A549 treated with RU486 at 1 μM for 4 hours (cell line): ENCODE measurements at places on chromosomes 1 and 21. TPM values are rescaled to one million over a fixed set of nuclear protein-coding genes. Genes with fewer than 3 reads are reported as not detected.

TRIM46 gene
- 1.1 to 2.2 TPM (median 1.4 TPM) in 5 replicates for total RNA-seq

HPDL gene
- total RNA-seq = 3.6 to 6.2 TPM (median 4.7 TPM) in 5 replicates

RBM15 gene
- 6.4 to 9.4 TPM (median 9.0 TPM) in 5 replicates for total RNA-seq

FMO4 gene
- total RNA-seq = 0.29 to 0.80 TPM (median 0.49 TPM) in 5 replicates

NTNG1 gene
- not detected in 5 replicates for total RNA-seq

BCL2L15 gene
- total RNA-seq = 0.36 to 0.94 TPM (median 0.62 TPM) in 5 replicates

PDPN gene
- total RNA-seq = not detected in 5 replicates

CCDC185 gene
- 0.06 to 0.14 TPM (median 0.14 TPM) in 3 of 5 replicates, not detected in the others for total RNA-seq

KRTAP10-3 gene
- total RNA-seq = not detected in 5 replicates

PBX1 gene
- 19.3 to 24.7 TPM (median 23.8 TPM) in 5 replicates for total RNA-seq

USH2A gene
- not detected in 5 replicates for total RNA-seq

FCER1G gene
- total RNA-seq = 0.51 TPM in 1 of 5 replicates, not detected in the others

AK5 gene
- 6.5 to 10.9 TPM (median 7.8 TPM) in 5 replicates for total RNA-seq

CSTB gene
- total RNA-seq = 84.3 to 113 TPM (median 94.2 TPM) in 5 replicates

NEK2 gene
- 41.6 to 53.3 TPM (median 48.2 TPM) in 5 replicates for total RNA-seq

ZRANB2 gene
- total RNA-seq = 20.2 to 30.7 TPM (median 25.0 TPM) in 5 replicates

HSD3B1 gene
- total RNA-seq = not detected in 5 replicates

CDK18 gene
- total RNA-seq = 0.70 to 1.3 TPM (median 0.90 TPM) in 5 replicates
